ENCODE measurements at places on chromosomes 5 and 9.
A peak's percentile ranks its signal among the peaks of the same experiment; 100 is the strongest.

- DNase-seq, result no peak
Observed at GRCh38 chr9:96484521-96484931, 34.6 kb downstream of the HABP4 start.

GRCh38 chr5:35477911-35478310, 139.8 kb upstream of the SPEF2 start:
- DNase-seq, result no peak

GRCh38 chr5:98772415-98773213, 849 bp upstream of the RGMB start:
- peak; percentile 55 for DNase-seq

- DNase-seq, result no peak
Observed at GRCh38 chr5:170427672-170428236, 38.6 kb upstream of the KCNMB1 start.

DNA sequence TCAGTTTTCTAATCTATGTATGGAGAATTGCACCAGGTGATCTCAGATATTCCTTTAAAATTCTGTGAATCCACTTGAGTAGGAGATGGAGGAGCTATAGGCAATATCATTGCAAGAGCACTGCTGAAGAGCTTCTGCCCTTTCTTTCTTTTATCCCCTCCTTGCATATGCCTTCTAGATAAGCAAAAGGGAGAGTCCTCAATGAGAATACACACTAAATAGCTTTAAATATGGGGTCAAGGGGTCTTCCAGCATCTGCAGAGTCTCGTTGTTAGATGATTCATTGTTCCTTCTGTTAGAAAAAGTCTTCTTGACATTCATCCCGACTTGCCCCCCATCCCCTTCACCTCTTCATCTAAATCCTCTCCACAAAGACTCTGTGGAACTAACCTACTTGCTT, 156.1 kb downstream of the PIK3R1 start:
- DNase-seq, result no peak

DNA sequence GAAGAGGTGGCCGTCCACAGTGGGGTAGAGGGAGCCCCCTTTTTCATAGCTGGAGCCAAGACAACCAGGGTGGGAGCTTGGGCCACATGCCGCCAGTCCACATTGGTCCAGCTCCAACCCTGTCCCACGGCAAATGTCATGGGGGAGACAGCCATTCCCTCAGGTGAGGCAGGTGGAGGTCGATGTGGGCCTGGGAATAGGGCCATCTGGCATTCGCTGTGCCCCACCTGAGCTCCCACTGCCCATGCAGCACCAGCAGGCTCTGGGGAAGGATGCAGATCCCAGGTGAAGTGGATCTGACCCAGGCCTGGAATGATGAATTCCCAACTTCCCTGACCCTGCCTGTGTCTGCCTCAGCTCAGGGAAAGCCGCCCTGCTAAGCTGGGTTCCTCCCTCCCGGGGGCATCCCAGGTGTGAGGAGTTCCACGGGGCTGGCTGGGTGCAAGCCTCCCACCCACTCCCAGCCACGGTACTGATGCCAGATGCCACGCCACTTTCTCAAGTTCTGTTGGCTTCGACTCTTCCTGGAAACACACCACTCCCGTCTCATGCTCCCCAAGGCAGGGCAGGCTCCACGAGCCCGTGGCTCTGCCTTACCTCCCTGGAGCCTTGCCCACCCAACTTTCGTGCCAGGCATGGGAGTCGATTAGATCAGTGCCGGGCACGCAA, 25.2 kb upstream of the FCN2 start:
- DNase-seq, result no peak

GRCh38 chr5:145976431-145977155, 40.2 kb downstream of the SH3RF2 start:
- DNase-seq, result no peak

DNA sequence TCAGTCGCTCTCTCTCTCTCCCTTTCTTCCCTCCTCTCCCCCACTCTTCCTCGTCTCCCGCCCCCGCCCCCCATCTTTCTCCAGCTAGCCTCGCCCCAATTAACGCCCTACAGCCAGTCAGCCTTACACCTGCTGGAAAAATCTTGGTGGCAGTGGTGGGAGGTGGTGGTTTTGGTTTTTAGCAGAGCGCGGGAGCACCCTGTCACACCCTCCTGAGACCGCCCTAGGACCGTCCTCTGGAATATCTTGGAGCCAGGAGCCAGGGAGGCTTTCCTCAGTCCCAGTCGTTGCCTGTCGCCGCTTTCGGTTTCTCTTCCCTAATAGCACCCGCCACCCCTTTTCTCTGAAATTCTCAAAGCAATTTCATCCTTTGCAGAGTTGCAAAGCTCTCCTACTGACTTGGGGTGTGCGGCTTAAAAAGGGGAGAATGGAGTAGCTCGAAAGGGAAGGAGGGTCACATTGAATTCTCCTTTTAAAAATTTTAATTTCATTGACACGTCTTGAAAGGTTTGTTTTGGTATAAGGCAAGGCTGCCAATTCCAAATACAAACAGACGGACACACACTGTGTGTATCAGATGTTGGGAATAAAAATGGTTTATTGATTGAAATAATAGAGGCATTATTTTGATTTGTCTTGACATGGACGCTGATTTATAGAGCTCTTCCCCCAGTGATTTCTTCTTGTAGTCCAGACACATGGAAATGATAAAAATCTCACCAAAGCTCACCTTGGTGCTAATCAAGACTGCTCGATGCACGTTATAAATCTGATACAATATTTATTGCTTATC, 301.3 kb downstream of the PARP8 start:
- no peak for DNase-seq

- no peak for DNase-seq
Observed at GRCh38 chr5:144089401-144090021, 80.9 kb downstream of the YIPF5 start.

DNA sequence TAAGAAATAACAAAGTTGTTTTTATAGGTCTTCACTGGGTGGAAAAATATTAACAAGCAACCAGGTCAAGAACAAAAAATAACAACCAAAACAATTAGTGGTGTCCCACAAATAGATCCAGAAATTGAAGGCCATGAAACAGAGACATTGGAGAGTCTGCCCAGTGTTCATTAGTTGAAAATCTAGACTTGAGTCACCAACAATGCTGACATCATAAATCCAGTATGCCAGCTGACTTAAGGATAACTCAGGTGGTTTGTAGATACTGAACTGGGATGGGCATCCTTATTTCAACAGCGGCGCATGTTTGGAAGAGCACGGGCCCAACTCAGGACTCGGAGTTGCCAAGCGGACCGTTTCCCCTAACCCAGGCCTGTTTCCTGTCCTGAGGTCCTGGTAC, 80.7 kb upstream of the TNFAIP8 start:
- DNase-seq, result no peak

DNA sequence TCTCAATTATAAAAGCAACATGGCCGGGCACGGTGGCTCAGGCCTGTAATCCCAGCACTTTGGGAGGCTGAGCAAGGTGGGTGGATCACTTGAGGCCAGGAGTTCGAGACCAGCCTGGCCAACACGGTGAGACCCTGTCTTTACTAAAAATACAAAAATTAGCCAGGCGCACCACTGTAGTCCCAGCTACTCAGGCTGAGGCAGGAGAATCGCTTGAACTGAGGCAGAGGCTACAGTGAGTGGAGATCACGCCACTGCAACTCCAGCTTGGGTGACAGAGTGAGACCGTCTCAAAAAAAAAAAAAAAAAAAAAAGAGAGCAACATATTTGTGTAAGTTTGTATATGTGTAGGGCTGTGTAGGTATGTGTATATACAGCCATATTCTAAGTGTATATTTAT, 7.5 kb downstream of the RPS6 start:
- DNase-seq, result no peak

GRCh38 chr9:6000955-6001354, 14.5 kb downstream of the RANBP6 start:
- DNase-seq, result no peak

GRCh38 chr5:126443374-126443851, 20.2 kb downstream of the GRAMD2B start:
- no peak for DNase-seq

DNA sequence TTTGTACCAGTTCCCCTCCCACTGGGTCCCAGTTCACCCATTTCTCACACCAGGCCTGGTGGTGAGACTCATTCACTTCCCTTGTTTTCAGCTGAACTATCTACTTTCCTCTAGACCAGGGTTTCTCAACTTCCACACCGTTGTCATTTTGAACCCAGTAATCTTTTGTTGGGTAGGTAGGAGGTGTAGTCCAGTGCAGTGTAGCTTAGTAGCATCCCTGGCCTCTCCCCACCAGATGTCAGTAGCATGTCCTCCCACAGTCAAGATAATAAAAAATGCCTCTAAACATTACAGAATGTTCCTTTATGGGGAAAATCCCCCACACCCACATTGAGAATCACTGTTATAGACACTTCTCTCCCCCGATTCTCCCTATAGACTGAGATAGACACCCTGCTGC, 299.1 kb downstream of the EPB41L4A start:
- no peak for DNase-seq

GRCh38 chr9:15272377-15272928, 34.6 kb downstream of the TTC39B start:
- no peak for DNase-seq

- no peak for DNase-seq
Observed at GRCh38 chr5:94969174-94969573, 315.7 kb downstream of the MCTP1 start.

GRCh38 chr9:98287384-98287783, 31.9 kb upstream of the TBC1D2 start:
- DNase-seq, result no peak

DNA sequence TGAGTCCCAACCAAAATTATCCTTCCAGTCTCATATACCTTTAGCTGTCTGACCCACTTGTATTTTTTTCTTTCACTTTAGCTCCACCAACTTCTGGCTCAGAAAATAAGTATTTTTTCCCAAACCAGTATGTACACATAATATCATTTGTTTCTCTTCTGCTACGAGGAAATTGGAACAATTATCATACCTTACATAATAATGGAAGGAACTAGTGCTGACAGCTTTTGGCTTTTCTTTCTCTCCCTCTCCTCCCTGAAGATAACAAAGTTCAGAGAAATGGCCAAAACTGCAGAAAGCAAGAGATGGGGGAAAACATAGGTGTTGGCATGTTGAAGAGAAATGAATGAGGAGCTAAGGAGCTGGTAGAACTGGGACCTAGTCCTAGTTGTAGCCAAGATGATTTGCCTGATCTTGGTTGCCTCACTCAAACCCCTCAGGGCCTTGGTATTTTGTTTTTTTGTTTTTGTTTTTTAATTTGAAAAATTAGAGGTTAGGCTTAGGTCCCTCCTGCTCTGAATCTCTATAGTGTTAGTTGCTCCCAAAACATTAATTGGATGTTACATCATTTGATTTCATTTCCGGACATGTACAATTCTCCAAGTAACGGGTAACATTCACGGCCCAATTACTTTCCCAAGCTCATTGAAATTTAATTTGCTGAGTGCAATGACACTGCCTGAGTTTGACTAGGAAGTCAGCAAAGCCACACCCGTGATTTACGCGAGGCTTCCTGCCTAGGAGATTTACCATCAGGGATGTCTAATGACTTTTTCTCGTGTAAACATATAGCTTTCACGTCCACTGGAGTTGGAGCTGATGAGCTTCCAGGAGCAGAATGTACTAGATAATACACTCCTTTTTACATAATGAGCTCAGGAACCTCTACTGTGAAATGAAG, 291.6 kb downstream of the TLE1 start:
- DNase-seq, result no peak

- no peak for DNase-seq
Observed at GRCh38 chr5:114473541-114473940, 111.7 kb downstream of the KCNN2 start.

DNA sequence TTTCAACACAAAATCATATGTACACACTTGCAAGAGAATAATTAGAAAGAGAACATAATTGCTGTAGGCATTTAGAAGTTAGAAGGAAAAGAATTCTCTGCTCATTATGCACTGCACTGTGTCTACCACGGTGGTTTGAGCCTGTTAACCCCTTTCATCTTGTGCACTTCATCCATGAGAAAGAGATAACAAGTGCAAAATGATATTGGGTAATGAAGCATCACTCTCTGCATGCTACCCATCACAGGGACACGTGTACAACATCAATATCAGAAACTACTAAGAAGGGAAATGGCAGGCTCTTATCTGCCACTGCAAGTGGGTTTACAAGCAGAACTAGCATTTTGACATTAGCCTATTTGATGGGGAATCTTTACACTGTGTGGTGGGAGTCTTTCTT, 202.6 kb downstream of the CDH12 start:
- no peak for DNase-seq

DNA sequence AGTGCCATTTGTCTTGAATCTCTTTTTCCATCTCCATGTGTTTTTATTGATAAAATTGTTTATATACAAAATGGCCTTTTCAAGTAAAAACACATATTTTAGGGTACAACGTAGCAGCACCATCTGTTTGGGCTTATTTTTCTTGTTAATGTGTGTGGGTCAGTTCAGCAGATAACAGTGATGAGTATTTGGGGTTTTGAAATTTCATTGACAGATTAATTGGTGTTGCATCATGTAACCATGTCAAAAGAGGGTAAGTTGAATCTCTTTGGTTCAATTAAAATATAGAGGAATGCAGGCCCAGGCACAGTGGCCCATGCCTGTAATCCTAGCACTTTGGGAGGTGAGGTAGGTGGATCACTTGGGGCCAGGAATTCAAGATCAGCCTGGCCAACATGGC, 20.0 kb upstream of the PURA start:
- DNase-seq, result no peak

GRCh38 chr5:154945695-154946301, 4.9 kb downstream of the MRPL22 start:
- DNase-seq, result no peak

DNA sequence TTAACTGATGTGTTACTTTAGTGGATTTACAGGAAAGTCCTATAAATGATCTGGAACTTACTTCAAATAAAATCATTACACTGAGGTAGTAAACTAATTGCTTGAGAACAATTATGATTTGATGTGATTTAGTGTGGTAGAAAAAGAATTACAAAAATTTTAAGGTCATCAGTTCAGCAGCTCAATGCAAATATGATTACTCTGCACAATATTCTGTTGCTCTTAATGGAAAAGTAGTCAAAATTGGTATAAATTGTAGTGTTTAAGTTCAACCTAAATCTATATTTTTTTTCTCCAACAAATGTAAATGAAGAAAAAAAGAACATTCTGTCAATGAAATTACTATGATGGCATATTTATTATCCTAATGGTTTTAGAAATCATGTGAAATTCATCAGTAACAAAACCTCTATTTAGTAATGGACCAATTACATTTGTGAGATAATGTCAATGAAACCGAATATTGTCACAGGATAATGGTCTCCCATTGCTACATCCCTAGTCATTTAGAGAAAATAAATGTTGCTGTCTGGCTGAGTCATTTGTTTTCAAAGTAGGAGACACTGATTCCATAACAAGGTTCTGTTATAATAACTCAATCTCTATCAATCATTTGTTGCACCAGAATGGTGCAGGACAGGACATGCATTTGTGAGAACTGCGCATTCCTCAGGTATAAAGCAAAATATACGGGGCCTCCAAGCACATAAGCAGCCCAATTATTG, 177.1 kb downstream of the NFIB start:
- no peak for DNase-seq
